ENCODE measurements at places on chromosomes 12 and 14.

DNA sequence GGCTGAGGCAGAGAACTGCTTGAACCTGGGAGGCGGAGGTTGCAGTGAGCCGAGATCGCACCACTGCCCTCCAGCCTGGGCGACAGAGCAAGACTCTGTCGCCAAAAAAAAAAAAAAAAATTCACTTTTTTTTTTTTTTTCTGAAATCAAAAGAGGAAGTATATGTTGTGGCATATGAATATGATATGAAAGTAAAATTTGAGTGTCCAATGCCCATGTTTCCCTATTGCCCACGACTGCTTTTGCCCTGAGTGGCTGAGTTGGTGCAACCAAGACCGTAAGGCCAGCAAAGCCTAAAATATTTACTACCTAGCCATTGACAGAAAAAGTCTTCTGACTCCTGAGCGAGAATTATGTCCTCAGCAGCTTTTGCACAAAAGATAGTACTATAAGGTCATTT is 101.7 kb upstream of the PARP11 start:
- no peak for DNase-seq

DNA sequence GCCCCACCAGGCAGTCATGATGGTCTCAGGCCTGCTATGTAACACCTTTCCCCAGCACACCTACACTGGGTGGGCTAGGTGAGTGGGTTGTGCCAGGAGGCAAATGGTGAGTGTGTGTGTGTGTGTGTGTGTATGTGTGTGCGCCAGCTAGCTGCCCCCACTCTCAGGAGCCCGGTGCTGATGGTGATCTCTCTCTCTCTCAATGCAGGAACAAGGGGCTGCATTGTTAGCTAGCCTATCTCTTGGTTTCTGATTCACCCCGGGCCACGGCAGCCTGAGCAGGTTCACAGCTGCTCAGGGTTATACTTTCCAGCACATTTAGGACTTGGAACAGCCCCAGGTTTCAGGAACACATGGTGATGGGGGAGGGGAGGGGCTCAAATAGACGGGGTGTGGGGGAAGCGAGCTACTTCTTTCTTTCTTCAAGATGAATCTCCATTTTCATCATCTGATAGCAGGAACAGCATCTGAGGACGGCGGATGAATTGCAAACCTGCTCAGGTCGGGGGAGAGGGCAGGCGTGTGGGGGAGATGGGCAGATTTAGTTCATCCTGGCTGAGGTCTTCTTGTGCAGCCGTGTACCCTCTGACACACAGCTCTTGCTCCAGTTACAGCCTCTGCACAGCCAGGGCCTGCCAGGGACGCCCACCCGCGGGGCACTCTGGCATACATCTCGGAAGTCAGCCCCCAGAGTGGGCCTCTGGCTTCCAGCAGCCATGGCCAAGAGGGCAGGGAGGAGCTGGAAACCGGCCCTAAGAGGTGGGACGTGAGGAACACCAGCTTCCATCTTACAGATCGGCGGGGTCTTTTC is 137.6 kb downstream of the ZFP36L1 start:
- no peak for DNase-seq

- DNase-seq = no peak
Observed at GRCh38 chr14:67798731-67799130, 17.7 kb downstream of the ZFYVE26 start.

- no peak for DNase-seq
Observed at GRCh38 chr12:29781705-29782266, 2.0 kb downstream of the TMTC1 start.

DNA sequence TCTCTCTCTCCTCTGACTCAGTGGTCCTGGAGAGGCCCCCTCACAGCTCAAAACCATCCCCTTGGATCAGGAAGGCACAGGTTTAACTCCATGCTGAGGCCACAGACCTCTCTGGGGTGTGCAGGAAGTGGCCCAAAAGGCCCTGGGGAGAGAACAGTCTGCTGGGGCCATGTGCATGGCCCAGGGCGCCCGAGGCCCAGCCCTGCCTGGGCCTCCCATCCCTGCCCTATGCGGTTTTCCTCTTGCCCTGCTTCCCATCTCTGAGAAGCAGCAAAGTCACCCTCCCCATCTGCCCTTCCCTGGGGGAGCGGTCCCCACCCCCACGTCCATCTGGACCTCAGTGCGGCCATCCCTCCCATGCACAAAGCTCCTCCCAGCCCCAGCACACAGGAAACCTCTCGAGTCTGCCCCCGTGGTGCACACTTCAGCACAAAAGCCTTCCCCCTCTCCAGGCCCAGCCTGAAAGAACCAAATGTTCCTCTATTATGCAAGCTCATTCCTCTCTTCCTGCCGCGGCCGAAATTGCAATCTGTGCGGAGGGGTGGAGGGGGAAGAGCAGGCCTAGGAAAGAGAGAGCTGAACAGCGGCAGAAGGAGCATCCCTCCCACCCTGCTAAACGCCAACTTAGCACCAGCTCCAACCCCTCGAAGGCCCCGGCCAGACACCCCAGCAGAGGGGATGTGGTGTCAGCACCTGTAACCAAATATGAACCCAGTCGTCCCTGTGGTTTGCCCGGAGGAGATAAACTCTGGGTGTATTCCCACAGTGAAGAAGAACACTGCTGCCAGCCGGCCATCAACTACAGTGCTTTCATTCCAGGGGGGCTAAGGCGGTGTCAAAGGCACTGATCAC is 108.5 kb downstream of the SCARB1 start:
- DNase-seq = peak; percentile 96

DNA sequence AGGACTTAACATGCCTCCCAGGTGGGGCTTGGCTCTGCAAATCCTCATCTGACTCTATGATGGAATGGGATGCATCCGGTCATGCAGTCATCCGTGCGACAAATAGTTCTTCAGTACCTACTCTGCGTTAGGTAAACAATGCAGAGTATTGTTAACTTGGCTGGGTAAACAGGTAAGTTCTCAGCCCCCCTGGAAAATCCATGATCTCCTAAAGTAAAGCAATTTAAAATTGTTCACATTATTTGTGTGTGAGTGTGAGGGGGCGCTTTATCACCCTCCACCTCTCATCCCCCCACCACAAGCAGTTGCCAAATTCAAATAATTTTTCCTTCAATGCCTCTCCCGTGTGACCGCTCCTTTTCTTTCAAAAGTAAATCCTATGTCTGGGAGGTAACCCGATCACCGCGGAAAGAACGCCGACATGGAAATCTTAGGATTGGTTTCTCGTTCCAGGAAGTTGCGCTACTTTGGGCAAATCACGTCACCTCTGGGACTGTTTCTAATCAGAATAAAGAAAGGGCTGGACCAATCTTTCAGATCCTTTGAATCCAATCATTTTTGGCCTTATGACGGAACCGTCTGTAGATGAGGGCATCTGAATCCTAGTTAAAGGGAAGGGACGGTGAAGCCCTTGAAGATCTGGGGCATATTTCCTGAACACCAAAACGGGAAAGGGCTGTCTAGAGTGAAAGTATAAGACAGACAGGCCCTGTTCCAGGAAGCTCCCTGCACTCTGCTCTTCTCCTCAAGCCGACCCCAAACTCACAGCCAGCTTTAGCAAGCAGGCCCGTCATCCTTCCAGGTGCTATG is 44.0 kb upstream of the SINHCAF start:
- no peak for DNase-seq

GRCh38 chr12:13472690-13473089 is 276.2 kb downstream of the EMP1 start:
- no peak for DNase-seq

DNA sequence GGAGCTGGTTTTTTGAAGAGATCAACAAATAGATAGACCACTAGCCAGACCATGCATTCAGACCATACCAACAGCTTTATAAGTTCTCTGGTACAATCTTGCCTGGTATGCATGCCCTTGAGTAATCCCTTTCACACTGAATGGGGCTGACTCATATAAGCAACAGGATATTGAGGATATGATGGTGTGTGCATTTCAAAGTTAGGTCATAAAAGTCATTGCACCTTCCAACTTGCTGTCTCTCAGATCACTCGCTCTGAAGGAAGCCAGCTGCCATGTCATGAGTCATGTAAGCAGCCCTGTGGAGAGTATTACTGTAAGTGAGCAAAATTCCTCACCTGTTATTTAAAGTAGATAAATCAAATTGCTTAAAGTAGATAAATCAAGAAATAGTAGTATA is 45.0 kb upstream of the OR6J1 start:
- DNase-seq = no peak

- DNase-seq = no peak
Observed at GRCh38 chr12:10701131-10701681, 21.9 kb downstream of the YBX3 start.

All from anterior cingulate cortex (tissue), 58 donors.